Hepatic stellate cell (primary cell): ENCODE measurements at places on chromosomes 1 and 21.

DNA sequence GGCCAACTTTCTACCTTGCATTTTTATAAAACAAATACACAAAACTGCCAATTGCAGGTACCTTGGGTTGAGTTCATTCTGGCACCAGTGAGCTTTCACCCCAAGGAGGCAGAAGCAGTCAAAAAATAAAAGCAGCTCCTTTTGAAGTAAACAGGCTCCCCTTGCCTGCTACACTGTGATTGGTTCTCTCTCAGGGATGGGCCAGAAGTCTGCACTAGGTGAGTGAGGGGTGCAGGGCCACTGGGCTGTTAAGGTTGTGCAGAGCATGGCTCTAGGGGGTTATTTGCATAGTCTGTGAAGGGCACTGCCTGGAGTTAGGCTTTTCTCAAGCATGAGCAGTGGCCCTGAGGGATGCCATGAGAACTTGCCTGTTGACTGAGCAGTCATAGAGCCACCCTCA lies 39.1 kb downstream of the AKNAD1 start:
- no peak for DNase-seq

DNA sequence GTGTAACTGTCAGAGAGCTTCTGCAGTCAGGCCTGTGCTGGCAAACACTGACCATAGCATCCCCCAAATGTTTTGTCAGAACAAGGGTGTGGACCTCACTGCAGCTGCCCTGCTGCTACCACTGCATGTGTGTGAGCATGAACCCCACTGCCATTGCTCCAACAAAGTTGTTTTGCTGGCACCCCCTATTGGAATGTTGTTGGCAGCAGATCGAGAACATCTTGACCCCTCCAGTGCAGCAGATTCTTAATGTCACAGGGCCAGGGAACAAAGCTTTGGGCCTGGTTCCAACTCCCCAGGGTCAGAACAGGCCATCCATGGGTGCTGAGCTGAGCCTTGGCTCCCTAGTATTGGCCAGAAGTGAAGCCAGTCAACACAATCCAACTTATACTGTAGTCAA lies 1537.4 kb downstream of the NCAM2 start:
- no peak for DNase-seq

DNA sequence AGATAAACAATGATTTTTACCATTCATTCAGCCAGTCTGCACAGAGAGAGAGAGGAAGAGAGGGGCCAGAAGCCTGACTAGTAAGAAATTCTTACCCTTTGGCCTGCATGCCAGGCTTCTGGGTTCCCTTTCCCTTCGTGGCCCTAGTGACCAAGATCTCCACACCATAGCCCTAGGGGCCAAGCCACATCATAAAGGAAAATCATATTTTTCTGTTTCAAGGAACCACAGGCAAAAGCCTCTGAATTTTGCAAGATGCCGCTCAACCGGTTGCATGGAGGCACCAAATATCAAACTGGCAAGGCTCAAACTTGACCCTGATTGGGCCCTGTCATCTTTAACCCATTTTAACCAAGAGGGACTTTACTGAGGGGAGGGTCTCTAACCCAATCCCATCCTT lies 103.1 kb upstream of the SOX13 start:
- DNase-seq: no peak

DNA sequence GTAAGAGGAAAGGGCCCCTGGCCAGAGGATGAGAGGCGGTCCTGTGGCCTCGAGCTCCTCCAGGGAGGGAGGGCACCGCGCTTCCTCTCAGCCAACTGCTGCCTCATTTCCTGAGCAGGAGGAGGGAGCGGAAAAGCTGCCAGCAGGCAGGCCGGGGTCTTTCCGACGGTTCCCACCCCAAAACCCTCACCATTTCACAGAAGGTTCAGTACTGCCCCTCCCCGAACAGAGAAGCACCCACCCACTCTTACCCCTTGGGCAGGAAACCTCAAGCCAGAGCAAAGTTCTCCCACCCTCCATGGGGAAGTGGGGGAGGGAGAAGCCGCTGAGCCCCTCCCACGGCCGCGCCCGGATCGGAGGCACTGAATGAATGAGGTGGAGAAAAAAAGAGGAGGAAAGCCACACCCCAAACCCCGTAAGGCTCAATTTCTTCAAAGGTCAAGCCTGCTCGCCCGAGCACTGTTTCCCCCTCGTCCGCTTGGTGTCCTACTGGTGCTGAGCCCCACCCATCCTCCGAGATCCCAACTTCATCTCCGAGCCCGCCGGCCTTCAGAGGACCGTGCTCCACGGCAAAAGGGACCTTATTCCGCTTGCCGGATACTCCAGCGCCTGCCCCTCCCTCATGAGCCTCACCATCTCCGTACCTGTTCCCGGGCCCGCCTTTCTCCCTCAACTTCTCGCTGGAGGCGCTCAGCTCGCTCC lies 9.4 kb downstream of the TPM3 start:
- peak; percentile 68 for DNase-seq
